ENCODE measurements at places on chromosomes 6 and 20.

- no peak for DNase-seq
These were observed 8.6 kb downstream of the CMTR1 start for GRCh38 chr6:37441651-37442050.

DNA sequence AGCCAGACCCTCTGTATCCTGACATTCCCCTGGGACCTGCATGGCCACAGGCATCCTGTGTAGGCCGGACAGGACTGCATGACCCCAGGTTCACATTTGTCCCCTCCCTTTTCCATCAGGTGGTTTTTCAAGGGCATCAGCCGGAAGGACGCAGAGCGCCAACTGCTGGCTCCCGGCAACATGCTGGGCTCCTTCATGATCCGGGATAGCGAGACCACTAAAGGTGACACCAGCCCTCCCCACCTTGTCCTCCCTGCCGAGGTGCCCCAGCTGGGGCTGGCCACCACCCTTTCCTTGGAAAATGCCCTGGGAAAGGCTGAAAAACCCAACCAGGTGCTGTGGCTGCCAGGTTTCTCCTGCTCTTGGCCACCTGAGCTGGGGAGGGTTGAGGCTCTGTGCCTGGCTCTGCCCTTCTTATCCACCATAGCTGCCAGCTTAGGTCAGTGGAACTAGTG is 27.6 kb downstream of the HCK start:
- no peak for DNase-seq

DNA sequence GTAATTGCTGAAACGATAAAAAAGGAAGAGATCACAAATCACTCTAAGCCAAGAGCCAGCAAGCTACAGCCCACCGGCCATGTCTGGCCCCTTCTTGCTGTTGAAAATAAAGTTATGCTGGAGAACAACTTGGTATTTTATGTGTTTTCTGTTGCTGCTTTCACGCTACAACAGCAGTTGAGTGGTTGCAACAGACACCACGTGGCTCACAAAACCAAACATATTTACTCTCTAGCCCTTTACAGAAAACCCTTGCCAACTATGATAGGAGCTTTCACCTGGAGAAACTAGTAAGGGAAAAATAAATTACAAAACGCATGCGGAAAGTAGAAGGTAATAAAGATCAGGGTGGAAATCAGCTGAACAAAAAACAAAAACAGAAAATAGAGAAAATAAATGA is 41.1 kb upstream of the SLCO4A1 start:
- DNase-seq = no peak

GRCh38 chr6:296151-297122 is 4.2 kb downstream of the DUSP22 start:
- no peak for DNase-seq

DNA sequence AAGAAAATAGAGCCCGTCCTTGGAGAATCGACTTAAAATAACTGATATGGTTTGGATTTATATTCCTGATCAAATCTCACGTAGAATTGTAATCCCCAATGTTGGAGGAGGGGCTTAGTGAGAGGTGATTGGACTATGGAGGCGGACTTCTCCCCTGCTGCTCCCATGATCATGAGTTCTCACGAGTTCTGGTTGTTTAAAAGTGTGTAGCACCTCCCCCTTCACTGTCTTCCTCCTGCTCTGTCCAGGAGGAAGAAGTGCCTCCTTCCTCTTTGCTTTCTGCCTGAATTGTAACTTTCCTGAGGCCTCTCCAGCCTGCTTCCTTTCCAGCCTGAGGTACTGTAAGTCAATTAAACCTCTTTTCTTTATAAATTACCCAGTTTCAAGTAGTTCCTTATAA is 529.2 kb downstream of the HAO1 start:
- DNase-seq = no peak

DNA sequence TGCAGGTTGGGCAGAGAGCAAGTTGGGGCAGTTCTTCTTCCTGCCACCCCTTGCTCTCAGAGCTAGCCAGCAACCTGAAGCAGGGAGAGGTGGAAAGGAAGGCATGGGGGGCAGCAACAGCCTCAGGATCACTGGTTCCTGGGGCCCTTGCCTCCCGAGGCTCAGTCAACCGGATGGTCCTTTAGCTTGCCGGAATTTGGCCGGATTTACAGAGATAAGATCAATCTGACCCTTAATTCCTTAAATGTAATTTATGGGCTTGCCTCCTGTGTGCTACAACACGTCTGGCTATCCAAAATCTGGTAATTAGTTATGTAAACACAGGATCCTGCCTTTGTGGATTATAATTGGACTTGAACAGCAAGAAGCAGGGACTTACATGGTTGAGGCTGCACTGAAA is 19.5 kb upstream of the TCP11 start:
- DNase-seq = no peak

GRCh38 chr20:49682278-49682677 is 31.4 kb downstream of the B4GALT5 start:
- no peak for DNase-seq

- no peak for DNase-seq
These were observed 137.2 kb downstream of the EDN3 start for GRCh38 chr20:59437601-59438031.

- DNase-seq = no peak
These were observed 670.0 kb downstream of the DHX35 start for GRCh38 chr20:39632176-39632575.

DNA sequence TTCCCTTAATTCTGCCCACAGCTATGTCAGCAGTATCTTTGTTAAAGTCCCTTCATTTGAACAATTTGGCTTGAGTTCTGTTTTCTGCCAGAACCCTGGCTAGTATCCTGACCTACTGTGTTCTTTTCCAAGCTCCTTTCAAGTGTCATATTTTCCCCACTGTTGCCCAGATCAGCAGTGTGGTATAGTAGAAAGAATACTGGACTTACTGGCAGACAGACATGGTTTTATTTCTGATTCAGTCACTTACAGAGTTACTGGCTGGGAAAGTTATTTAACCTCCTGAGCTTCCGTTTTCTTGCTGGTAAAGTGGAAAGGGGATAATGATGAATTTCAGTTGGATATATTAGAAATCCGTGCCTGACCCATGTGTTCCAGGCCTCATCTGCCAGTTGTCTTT is 39.8 kb upstream of the RAB23 start:
- DNase-seq = no peak

DNA sequence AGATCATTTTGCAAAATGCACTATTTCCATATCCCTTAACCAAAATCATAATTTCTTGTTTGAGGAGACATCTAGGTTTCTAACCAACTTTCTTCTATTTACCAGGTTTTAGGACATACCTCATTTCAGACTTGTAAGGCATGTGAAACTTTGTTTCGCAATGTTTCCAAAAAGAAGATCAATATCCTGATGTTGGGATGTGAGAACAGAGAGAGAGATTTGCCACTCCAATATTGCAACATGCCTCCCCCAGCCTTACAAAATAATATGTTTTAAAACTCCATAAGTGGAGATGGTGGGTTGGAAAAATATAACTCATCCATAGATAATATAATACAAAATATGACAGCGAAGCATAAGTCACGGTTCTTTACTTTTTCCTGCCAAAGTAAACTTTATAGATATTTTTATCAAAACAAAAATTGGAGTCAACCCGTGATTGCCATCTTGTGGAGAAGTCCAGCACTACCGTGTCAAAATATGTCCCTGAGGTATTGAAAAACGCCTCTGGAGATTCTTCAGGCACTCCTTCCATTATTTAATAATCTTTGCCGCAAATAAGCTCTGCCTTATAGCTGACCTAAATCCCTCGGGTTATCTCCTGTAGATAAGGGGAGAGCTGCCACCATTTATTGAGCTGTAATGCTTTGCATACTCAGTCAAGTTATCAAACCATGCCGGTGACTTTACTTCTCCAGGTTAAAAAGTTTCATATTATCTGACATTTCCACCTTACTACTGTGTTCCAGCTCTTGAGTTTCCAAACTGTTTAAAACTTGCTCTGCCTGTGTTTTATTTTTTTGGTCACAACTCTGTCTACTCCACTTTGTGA is 534.2 kb downstream of the HACE1 start:
- no peak for DNase-seq

Data from anterior cingulate cortex (tissue), 58 donors.